ENCODE measurements at places on chromosomes 5 and 9.

DNA sequence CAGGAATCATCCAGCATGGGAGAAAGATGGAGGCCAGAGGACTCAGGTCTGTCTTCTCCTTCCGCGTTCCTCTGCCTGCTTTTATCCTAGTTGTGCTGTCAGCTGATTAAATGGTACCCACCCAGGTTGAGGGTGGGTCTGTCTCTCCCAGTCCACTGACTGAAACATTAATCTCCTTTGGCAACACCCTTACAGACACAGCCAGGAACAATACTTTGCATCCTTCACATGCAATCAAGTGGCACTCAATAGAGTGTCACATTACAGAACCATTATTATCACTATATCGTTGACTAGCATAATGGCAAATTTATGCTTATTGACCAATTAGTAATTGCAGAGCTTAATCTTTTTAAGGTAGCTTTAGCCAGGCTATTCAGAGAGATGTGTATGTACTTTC lies 64.8 kb downstream of the UNC13B start:
- H3K4me1 ChIP-seq, result peaks cover 12% of the 10 kb centered on the region
- no peak overlapping the region for H3K4me3 ChIP-seq
- DNase-seq, result no peak
- no peaks in the 10 kb centered on the region for H3K27me3 ChIP-seq
- H3K27ac ChIP-seq, result peak overlapping the region; percentile 44

DNA sequence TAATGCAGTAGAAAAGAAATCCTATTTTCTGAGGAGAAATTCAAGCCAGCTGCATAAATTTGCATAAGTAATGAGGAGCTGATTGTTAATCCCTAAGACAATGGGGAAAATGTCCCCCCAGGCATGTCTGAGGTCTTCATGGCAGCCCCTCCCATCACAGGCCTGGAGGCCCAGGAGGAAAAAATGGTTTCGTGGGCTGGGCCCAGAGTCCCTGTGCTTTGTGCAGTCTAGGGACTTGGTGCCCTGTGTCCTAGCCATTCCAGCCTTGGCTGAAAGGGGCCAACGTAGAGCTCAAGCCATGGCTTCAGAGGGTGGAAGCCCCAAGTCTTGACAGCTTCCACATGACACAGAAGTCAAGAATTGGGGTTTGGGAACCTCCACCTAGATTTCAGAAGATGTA lies 357.5 kb downstream of the SPATA31D1 start:
- no peaks in the 10 kb centered on the region for H3K4me1 ChIP-seq
- peaks cover 44% of the 10 kb centered on the region for H3K36me3 ChIP-seq
- no peak overlapping the region for H3K4me3 ChIP-seq
- H3K27ac ChIP-seq, result no peak overlapping the region
- no peak for DNase-seq

DNA sequence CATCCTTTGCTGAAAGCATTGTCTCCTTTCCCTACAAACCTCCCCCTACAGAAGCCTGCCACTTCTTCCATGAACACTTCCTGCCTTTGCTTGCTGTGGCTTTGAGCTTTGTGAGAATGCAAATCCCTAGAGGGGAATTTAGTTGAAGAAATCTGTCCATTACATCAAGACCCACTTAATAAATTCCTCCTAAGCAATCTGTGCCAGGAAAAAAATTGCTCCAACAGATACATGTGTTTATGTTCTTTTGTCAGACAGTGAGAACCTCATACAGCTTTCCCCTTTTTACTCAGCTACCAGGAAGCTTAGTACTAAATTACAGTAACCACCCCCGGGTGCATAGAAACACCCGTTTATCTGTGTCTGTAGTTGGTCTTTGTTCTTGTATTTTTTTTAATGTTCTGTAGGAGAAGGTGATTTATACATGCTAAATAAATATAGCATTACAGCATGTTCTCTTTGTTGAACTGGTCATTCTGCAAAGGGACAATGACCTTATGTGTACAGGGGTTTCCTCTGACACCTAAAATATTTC lies 43.9 kb downstream of the SH3TC2 start:
- no peaks in the 10 kb centered on the region for H3K27me3 ChIP-seq
- H3K27ac ChIP-seq, result no peak overlapping the region
- DNase-seq, result no peak
- peaks cover 16% of the 10 kb centered on the region for H3K4me1 ChIP-seq

DNA sequence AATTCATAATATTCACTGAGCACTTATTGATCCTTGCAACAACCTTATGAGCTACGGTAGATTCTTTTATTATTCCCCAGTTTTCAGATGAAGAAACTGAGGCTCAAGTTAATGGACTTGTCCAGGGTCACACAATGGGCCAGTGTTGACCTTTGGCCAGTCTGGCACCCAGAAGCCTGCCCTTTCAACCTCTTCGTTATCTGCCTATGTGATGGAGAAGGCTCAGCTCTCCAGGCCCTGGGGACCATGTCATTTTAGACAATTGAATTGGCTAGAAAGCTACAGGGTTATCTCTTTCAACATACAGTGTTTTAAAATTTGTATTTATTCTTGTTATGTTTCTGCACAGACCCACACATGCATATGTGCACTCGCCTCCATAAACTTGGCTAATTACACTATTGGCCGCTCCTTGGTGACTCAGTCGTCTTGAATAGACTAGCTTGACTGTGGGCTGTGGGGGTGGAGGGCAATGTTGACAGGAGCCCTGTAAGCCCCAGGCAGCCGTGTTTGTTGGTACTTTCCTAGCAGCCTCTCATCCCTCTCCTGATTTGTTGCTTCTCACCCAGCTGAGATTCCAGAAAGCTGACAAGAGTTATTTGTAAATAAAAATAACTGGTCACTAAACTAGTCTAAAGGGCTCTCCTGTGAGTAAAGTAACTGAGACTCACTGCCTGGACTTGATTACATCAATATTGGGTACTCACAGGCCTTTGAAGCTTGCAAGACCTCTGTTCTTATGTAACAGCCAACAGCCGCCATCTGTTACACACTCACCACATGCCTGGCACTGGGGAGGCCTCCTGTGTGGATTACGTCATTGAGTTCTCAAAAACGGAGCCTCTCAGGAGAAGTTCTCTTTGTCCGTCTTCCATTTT lies 8.5 kb upstream of the ANGPTL2 start:
- H3K4me3 ChIP-seq, result no peak overlapping the region
- H3K27ac ChIP-seq, result no peak overlapping the region
- no peak for DNase-seq

- H3K27me3 ChIP-seq, result no peaks in the 10 kb centered on the region
- no peaks in the 10 kb centered on the region for H3K4me1 ChIP-seq
- no peak overlapping the region for H3K27ac ChIP-seq
- H3K36me3 ChIP-seq, result no peaks in the 10 kb centered on the region
- H3K4me3 ChIP-seq, result no peak overlapping the region
- DNase-seq, result no peak
Measured at GRCh38 chr9:18778846-18779245, 254.2 kb downstream of the SAXO1 start.

DNA sequence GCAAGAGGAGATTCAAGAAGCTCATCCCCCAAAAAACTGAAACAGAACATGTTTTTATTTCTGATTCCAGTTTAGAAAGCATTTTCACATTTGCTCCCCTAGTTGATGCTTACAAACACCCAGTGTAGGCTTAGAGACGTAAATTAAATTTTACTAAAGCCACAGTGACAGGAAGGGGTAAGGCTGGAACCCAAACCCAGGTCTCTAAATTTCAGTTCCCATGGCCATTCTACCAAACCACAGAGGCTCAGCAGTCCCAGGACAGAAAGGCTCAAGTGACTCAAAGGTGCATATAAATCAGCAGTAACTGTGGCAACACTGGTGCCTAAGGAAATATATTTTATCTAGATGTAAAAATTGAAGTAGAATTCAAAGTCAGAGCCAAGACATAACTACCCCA lies 128.7 kb downstream of the CEP120 start:
- peaks cover 5% of the 10 kb centered on the region for H3K36me3 ChIP-seq
- H3K27ac ChIP-seq, result no peak overlapping the region
- DNase-seq, result no peak
- no peak overlapping the region for H3K4me3 ChIP-seq
- H3K27me3 ChIP-seq, result no peaks in the 10 kb centered on the region

DNA sequence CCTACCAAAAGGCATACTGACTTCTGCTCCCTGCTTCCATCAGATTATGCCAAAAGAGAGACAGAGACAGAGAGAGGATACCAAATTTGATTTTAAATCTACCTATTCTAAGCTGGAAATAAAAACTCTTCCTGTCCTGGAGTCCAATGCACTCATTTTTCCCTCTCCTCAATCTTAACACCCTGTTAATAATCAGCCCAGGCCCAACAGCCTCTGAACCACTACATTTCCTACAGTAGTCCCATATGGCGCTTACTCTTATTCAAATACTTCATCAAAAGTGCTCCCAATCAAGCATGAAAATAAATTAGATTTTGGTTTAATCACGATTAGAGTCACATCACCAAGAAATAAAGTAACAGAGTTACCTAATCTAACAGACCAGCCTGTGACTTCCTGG lies 152.3 kb downstream of the TSSK1B start:
- no peaks in the 10 kb centered on the region for H3K36me3 ChIP-seq
- H3K4me3 ChIP-seq, result no peak overlapping the region
- no peak for DNase-seq
- peaks cover 62% of the 10 kb centered on the region for H3K4me1 ChIP-seq
- no peaks in the 10 kb centered on the region for H3K27me3 ChIP-seq

DNA sequence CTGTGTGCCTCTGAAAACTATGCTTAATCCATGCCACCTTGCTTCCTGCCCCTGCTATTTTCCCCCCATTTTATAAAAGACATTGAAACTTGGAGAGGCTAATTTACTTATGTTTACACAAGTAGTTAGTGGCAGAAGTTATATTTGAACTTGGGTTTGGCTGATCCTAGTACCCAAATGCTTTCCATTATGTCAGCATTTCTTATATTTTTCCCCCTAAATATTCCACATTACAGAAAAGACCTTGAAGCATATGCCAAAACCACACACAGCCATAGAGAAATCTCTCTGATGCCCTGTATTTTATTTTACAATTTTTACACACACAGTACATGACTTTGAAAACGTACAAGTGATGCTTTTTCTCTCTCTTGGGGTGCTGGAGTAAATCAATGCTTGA lies 11.2 kb downstream of the C1QTNF2 start:
- H3K4me3 ChIP-seq, result no peak overlapping the region
- no peaks in the 10 kb centered on the region for H3K36me3 ChIP-seq
- H3K4me1 ChIP-seq, result peaks cover 18% of the 10 kb centered on the region
- DNase-seq, result no peak
- no peak overlapping the region for H3K27ac ChIP-seq
- H3K27me3 ChIP-seq, result no peaks in the 10 kb centered on the region
